ENCODE measurements at places on chromosomes 1 and 21.

DNA sequence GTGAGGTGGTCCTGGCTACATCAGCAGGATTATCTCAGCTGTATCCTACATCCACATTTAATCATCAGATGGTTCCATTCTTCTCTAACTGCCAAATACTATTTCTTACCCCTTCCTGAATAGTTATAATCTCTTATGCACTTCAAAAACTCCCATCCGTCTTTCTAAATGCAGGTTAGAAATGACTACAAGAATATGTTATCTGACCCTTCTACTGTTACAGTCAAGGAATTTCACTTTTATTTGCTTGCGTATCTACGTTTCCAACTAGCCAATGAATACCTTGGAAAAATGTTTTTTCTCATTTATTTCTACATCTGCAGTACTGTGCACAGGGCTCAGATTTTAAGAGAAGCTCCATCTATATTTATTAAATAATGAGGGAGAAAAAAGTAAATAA lies 709.9 kb downstream of the KCNT2 start:
- DNase-seq = no peak

GRCh38 chr1:54245501-54245900 lies 45.5 kb downstream of the MRPL37 start:
- DNase-seq = peak; percentile 27

- DNase-seq = no peak
Measured at GRCh38 chr1:47599777-47600176, 161.9 kb downstream of the FOXD2 start.

DNA sequence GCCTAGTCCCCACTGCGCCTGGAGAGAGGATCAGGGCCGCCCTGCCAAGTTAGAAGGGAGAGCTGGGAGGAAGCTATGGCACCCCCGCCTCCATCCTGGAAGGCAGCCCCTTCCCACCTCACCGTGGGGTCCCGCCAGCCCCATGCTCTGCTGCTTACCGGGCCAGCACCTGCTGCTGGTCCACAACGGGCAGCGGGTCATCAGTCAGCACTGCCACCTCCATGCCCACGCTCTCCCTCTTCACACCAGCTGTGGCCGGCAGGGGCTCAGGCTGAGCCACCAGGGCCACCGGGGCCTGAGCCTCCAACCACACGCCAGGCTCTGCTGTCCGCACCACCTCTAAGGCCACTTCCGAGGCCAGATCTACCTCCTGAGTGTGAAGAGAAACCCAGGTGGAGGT lies 23.5 kb upstream of the DDOST start:
- DNase-seq = no peak

- peak; percentile 57 for DNase-seq
Measured at GRCh38 chr21:36422279-36423098, 37.3 kb downstream of the CHAF1B start.

DNA sequence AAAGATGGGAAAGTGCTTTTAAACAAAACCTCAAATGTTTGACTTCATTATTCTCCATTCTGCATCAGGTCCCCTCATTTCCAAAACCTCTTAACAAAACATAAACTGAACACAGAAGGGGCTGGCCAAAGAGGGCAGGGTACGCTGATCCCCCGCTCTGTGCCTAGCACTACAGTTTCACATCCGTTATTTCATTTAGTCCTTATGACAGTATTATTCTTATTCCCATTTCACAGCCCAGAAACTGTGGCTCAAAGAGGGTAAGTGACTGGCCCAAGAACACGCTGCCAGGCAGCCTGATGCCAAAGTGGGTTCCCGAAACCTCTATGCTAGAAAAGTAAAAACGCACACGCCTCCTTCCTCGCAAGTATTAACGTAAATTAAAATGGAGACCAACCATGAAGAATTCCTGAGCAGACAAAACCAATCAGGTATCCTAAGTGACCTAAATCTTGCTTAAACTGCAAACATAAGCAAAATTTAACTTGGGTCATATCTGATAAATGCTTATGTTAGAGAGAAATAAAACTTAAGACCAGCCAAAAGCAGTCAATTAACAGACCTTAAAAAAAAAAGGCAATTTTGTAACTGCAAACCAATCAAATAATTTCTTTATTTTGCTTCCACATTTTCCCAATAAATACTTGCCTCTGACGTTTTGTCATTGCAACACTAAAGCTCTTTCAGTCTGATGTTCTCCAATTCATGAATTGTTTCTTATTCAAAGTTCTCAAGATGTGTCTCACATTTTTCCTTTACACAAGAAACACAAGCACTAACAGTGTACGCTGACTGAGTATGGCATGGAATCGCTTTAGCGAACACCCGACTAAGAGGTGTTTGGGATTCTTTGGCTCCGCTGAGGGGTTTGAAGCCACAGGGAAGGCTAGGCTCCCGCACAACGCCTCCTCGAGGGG lies 653 bp downstream of the CASP9 start:
- DNase-seq = peak; percentile 46

GRCh38 chr1:230382001-230382491 lies 44.1 kb downstream of the PGBD5 start:
- DNase-seq = no peak

DNA sequence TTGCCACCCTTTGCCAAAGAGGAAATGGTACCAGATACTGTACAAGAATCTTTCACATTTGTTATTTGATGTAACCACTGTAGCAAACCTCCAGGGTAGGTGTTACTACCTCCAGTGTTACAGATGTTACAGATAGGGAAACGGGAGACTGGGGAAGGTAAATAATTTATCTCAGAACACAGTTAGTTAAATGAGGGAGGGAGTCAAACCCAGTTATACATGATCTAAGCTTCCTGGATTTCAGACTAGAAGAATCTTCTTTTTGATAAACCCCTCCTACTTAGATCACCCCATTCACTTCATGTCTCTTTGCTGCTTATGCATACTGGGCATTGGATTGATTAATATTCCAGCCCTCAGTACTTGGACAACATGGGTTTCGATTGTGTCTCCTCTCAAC lies 276.4 kb downstream of the HHAT start:
- DNase-seq = no peak

GRCh38 chr1:23995431-23995837 lies 15.3 kb upstream of the SRSF10 start:
- peak; percentile 34 for DNase-seq

- DNase-seq = no peak
Measured at GRCh38 chr1:87707411-87707810, 378.7 kb downstream of the LMO4 start.

GRCh38 chr1:4253935-4254334 lies 353.9 kb upstream of the C1orf174 start:
- no peak for DNase-seq

GRCh38 chr1:230158415-230159291 lies 91.6 kb downstream of the GALNT2 start:
- no peak for DNase-seq

DNA sequence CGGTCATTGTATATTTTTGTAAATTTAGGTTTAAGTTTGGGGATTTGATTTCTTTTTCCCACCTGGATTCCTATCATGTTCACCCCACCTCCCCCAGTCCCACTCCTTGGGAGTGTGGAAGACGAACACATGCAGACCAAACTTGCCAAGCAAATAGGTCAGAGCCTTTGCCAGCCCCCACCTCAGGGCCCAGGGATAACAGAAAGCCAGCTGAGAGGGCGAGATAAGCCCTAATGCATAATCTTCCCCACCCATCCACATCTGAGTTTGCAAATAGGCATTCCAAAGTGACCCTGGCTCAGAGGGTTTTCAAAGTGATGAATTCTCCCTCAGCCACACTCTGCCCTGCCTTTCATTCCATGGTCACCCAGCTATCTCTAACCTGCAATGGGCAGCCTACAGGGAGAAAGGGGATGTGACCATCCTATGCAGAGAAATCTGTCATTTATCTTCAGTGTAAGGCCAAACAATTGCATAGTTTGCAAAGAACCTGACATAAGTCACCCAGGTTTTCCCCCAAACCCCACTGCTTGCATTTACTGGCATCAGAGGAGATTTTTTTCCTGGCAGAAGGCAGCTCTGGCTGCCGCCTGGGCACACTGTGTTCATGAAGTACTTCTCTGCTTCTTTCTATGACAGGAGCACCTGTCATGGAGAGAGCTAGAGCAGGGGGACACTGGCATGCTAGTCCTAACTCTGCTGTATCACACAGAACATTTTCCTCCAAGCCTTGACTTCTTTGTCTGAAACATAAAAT lies 69.0 kb upstream of the NFIA start:
- no peak for DNase-seq

GRCh38 chr1:62317021-62317768 lies 2.0 kb downstream of the KANK4 start:
- no peak for DNase-seq

- no peak for DNase-seq
Measured at GRCh38 chr1:11531314-11531870, 52.4 kb downstream of the DISP3 start.

- peak; percentile 33 for DNase-seq
Measured at GRCh38 chr1:25435397-25436108, 4.9 kb downstream of the MACO1 start.

DNA sequence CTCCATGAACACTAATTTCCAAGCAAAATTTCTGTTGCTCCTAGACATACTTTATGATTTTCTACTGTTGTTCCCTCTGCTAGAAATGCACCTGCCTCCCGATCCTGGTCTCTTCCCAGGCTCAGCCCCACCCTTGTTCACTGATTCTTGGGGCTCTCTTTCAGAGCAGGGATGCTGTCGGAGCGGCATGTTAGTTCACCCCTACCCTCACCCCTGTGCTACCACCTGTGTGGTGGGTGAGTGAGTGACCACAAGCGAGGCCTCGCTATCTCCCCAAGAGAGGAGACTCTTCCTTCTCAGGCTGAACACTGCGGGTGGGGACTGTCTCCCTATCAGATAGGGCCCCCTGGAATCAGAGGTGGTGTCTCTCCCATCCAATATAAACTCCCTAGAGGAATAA lies 4.9 kb upstream of the S100A8 start:
- no peak for DNase-seq

DNA sequence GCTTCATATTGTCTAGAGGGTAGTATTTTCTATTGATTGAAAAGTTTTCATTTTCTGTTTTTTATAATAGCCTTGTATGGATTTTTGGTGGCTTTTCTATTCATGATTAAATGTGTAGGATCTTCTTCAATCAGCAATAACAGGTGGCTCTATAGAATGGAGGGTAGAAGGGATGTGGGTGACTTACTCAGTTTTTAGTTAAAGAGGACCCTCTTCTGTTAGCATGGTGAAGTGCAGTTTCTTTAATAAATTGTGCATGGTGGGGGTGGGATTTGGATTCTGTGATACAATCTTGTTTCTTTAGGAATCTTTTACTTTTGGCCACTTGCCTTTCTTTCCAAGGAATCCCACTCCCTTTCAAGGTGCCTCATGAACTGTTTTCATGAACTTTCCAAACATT lies 64.7 kb downstream of the SLC35A3 start:
- DNase-seq = peak; percentile 16

GRCh38 chr1:165707984-165708706 lies 9.8 kb upstream of the ALDH9A1 start:
- DNase-seq = no peak

DNA sequence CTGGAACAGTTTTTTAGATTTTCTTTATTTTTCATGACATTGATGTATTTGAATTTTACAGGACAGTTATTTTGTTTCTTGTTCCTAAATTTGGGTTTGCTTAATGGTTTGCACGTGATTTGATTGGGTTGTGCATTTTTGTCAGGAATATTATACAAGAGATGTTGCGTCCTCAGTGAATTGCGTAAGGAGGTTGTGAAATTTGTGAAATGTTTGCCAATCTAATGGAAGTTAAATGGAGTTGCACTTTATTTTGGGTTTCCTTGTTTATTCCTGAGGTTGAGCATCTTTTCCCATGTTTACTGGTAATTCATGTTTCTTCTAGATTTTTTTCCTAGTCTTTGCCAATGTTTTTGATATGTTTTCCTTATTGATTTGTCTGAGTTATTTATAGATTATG lies 19.9 kb downstream of the ZNF648 start:
- DNase-seq = peak; percentile 22

DNA sequence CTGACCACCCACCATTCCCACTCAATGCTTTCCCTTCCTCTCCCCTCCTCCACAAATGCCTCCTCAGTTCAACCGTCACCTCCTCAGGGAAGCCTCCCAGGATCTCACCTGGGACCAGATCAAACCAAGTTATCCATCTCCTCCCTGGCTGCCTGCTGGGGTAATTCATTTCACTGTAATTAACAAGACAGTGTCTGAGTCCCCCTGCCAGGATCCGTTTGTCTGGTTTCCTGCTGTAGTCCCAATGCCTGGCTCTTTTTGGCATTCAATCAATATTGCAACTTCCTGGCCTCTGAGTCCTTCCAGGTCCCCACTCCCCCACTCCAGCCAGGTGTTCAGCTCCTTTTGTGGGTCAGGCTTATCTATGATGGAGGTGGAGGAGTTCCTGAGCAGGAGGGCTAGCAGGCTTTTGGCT lies 687.7 kb downstream of the PTPRU start:
- no peak for DNase-seq

DNA sequence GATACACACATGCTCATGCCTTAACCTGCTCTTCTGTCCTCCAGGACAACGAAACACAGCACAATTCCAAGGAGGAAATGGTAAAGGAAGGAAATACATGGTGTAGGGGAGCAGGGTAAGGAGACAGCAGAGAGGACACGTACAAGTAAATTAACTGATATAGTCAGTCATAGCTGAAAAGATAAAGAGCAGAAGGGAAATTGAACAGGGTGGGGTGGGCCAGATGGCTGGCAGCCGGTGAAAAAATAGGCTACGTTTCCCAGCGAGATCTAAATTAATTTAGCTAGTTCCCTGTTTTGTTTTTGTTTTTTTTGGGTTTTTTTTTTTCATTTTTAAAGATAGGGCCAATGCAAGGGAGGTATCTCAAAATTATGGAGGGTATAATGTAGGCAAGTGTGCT lies 109.2 kb downstream of the FAM78B start:
- no peak for DNase-seq

- DNase-seq = no peak
Measured at GRCh38 chr21:40070871-40071270, 203.6 kb downstream of the PCP4 start.

DNA sequence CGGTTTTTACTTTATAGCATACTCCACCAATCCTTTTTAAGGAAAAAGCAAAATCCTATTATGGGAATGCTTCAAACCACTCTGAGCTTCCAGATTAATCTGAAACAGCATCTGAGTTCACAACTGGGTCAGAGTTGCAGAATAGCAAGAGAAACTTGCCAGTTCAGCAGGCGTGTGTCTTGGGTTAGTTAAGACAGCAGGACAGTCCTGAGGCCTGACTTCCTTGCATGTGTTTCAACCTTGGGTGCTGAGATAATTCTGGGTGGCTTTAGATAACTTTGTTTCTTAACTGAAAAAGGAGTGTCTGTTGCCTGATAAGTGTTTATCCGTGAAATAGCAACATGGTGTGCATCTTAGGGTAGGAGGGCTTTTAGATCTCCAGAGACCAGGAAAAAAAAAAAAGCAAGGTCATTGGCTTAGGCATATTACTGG lies 169.2 kb downstream of the DHRS3 start:
- peak; percentile 89 for DNase-seq

GRCh38 chr1:229131243-229132105 lies 139.4 kb upstream of the RAB4A start:
- no peak for DNase-seq

Measured in AG10803 (cell line).